Kidney glomerular epithelial cell (primary cell): ENCODE measurements at places on chromosomes 5 and 9.

- no peak for DNase-seq
Measured at GRCh38 chr5:73908395-73908794, 282.4 kb downstream of the ARHGEF28 start.

DNA sequence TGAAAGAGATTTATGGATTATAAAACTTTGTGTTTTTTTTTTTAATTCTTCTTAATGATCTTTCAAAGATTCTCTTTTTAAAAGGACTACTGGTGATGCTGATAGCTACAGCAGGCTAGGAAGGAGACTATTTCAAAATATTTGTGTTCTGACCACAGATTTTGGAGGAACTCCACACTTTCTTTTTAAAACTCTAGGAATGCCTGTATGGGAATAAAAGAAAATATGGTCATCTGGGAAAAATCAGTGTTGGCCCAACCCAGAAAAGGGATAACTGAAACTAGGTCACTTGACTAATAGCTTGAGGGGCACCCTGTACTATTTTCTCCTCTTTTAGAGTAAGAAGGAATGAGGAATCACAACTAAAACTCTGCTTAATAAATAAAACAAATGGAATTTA lies 97.6 kb upstream of the ADAMTS19 start:
- no peak for DNase-seq

- no peak for DNase-seq
Measured at GRCh38 chr9:129264388-129264787, 86.3 kb upstream of the IER5L start.

- DNase-seq: no peak
Measured at GRCh38 chr9:110947491-110948044, 90.7 kb downstream of the LPAR1 start.

- no peak for DNase-seq
Measured at GRCh38 chr5:172417983-172418630, 36.2 kb downstream of the SH3PXD2B start.

GRCh38 chr9:88533951-88534455 lies 975 bp upstream of the NXNL2 start:
- peak; percentile 83 for DNase-seq

DNA sequence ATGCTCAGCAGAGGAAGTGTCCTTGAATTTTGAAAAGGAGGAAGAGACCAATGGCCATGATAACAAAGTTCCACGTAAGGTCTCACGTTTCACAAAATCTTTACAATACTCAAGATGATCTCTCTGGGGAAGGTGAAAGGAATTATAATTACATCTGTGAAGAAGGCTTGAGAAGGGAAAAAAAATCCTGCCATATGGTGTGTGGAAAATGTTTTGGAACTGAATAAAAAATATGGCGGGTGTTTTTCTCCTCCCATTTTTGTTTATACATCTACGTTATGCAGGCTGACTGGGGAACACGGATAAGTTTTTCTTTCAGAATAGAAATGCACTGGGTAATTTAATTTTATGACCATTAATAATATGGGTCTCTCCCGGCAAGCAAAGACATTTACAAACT lies 425.6 kb upstream of the BRINP1 start:
- DNase-seq: no peak

DNA sequence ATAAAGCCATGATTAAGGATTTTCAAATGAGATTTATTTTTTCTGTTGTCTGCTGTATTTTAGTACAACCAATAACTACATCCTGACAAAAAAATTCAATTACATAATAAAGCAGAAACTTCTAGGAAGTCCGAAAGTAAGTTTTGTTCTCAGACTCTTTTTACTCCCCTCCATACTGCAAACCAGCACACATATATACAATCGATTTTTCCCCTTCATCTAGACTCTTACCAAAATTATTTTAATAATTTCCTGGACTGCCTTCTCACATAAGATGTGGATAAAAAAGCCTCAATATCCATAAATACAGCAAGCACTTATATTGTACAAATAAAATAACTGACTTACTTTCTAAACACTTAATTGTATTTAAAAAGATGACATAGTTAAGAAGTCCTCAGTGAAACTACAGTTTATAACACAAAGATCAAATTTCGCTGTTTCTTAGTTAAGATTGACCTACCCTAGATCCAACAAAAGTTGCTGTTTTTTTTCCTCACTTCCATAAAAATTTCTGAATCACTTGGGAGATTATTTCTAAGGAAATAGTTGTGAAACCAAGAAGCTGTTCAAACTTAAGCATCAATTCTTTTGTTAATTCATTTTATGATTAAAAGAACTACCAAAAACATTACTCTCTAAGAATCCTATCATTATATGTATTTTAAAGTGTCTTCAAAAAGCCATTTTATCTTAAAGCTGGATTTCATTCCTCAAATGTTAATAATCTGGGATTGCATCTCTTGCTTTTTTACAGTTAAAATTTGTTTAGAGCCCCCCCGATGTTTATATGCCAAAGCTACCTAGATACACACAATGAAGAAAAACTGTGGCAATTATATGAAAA lies 74.7 kb upstream of the IFNE start:
- DNase-seq: peak; percentile 36

DNA sequence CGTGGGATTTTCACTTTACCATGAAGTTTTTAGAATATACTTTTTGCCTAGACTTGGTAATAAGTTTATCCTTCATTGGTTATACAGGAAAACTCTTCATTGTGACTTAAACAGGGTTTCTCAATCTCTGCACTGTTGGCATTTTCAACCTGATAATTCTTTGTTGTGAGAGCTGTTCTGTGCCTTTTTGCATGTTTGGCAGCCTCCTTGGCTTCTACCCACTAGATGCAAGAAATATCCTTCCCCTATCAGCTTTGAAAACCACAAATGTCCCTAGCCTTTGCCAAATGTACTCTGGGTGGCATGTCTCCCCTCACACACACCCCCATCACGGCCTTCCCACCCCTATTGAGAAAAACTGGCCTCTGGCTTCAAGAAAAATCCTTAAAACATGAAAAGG lies 180.9 kb downstream of the ESM1 start:
- DNase-seq: no peak

DNA sequence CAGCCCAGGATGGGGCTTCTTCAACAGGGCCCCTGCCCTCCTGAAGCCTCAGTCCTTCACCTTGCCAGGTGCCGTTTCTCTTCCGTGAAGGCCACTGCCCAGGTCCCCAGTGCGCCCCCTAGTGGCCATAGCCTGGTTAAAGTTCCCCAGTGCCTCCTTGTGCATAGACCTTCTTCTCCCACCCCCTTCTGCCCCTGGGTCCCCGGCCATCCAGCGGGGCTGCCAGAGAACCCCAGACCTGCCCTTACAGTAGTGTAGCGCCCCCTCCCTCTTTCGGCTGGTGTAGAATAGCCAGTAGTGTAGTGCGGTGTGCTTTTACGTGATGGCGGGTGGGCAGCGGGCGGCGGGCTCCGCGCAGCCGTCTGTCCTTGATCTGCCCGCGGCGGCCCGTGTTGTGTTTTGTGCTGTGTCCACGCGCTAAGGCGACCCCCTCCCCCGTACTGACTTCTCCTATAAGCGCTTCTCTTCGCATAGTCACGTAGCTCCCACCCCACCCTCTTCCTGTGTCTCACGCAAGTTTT lies 23.6 kb downstream of the PCDHGC5 start:
- peak; percentile 23 for DNase-seq

- no peak for DNase-seq
Measured at GRCh38 chr5:41827792-41828191, 42.4 kb downstream of the OXCT1 start.

DNA sequence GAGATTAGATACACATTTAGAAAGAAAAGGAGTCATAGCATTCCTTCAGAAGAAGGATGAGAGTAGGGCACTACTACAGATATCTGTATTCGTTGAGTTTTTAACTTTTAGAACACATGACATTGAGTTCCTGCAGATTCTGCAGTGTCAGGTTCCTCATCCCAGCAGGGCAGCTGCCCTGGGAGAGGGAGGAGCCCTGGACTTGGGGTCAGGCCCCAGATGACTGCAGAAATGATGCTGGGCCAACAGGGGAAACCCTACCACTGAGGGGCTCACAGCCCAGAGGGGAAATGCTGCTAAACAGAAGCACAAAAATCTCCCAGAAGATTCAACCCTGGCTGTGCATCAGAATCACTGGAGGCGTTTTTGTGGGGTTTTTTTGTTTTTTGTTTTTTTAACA lies 68.9 kb upstream of the TAF1L start:
- no peak for DNase-seq

- DNase-seq: no peak
Measured at GRCh38 chr5:40477856-40478546, 201.7 kb upstream of the PTGER4 start.

DNA sequence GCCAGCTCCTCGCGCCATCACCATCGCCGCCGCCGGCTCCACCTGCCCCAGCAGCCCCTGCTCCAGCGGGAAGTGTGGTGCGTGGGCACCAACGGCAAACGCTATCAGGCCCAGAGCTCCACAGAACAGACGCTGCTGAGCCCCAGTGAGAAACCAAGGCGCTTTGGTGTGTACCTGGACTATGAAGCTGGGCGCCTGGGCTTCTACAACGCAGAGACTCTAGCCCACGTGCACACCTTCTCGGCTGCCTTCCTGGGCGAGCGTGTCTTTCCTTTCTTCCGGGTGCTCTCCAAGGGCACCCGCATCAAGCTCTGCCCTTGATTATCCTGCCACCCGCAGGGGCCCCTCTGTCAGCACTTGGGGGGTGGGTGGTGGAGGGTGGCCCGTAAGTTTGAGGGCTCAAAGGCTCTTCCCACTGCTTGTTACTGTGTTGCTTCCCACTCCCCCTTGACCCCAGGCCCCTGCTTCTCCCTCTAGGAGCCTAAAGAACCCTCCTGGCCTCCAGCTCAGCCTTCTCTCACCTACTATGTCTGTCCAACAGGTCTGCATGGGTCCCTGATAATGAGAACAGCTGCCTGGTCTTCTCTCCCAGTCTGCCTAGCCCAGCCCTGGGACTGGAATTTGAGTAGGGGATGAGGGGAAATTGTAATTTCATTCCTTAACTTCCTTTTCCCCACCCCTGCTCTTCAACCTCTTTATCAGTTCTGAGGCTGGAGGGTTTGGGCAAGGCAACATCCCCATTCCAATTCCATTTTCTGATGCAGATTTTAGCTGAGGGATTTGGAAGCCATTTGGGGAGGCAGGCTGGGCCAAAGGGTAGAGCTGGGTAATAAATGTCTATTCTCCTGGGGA lies 9.0 kb downstream of the RACK1 start:
- DNase-seq: no peak

DNA sequence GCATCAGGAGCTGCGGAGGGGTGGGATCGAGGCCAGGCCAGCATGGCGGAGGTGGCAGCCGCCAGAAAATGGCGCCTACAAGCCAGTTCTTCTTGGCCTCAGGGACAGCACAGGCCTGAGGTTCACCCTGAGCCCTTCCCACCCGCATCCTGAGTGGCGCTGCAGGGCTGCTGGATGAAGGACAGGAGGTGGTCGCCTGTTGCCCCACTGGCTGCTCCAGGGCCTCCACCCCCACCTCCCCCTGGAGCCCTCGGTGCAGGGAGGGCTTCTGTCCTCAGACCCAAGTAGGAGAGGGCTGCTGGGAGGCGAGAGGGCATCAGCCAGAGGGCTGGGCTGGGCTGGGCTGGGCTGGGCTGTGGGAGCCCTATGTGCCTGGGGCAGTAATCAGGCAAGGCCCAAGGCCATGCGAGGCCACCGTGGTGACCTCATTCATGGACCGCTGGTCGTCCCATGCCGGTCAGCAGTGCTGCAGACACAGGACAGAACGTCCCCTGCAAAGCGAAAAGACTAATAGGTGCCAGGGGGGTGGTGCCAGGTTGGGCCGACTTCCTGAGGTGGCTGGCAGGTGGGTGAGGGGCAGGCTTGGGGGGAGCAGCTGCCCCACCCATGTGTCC lies 13.8 kb downstream of the GPSM1 start:
- no peak for DNase-seq

DNA sequence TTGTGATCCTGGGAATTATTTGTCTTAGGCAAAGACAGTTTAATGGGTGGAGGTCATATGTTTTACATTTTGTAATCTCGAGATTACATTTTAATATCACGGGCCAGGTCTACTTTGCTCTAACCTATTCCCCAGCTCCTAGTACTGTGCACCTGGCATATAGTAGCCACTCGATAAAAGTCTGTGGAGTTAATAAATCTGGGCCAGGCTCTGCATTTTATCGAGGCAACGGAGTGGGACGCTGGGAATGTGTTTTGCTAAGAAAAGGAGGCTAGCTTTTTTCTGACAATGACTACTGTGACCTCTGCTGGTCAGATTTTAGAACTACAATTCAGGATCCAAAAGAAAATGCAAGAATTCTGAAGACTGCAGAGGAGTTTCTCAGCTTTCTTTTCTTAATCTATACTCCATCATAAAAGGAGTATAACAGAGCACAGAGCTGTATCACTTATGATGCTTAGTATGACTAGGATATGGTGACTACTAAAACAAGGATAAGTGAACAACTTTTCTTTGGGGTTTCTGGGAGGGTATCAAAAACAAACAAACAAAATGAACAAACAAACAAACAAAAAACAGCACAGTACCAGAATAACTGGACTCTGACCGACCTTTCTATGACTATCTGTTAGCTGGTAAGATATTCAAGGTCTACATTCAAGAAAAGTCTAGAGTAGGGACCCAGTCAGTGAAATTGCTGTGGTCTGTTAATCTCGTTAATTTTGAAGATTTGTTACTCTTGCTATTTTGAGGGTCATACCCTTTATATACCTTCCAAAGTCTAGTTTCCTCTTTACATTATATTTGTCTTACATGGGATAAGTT lies 46.1 kb upstream of the CER1 start:
- DNase-seq: peak; percentile 82

DNA sequence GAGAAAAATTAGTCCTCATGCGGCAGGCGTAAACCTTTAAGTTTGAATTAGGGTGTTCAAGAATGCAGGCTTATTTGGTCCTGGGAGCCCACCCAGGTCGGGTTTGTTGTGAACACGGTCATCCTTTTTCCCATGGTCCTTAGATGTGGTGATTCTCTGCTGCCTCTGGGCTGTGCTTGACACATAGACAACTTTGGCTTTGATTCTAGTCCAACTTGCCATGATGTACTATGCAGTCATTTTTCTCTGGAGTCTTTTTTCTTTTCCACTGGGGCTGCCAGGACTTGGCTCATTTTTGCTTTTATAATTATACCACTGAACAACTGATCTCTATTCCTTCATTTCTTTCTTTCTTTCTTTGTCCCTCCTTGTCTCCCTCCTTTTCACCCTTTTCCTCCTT lies 218.6 kb downstream of the SREK1 start:
- DNase-seq: no peak
